EH (cell line): ENCODE measurements at places on chromosomes 1 and 21.

- no peak for DNase-seq
These were observed 55.5 kb upstream of the ESRRG start for GRCh38 chr1:216778737-216779136.

- DNase-seq, result peak; percentile 83
These were observed 391.6 kb upstream of the VAMP3 start for GRCh38 chr1:7379441-7379971.

- no peak for DNase-seq
These were observed 44.1 kb upstream of the C1orf105 start for GRCh38 chr1:172376431-172376830.

DNA sequence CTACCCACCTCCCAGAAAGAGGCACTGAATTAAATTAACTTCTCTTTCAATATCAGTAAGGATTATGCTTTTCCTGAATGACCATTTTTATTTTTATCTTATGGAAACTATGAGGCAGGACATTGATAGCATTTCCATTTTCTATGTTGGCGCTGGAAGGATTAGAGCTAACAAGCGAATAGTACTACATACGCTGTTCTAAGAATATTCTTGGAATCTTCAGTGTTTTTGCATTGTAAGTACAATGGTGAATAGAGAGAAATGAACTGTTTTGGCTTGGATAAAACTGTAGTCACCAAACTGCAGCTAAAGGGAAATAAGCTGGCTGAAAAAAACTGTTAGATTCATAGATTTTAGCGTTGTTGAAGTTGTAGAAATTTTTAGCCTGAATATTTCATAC lies 779.0 kb upstream of the ADGRL4 start:
- DNase-seq, result no peak

DNA sequence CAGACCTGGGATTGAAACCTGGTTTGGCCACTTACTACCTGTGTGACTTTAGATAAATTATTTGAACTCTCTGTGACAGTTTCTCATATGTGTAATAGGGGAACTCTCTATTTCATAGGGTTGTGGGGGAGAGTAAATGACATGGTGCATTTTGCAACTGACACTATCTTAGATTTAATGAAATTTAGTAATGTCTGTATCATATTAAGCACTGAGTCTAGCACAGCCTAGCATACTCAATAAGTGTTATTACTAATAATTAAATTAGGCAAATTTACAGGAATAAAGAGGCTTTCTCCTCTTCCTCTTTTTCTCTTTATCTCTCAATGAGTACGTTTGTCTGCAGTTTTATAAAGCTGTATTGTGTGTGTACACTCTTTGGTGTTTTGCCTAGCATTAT lies 80.2 kb upstream of the MACF1 start:
- DNase-seq, result no peak

DNA sequence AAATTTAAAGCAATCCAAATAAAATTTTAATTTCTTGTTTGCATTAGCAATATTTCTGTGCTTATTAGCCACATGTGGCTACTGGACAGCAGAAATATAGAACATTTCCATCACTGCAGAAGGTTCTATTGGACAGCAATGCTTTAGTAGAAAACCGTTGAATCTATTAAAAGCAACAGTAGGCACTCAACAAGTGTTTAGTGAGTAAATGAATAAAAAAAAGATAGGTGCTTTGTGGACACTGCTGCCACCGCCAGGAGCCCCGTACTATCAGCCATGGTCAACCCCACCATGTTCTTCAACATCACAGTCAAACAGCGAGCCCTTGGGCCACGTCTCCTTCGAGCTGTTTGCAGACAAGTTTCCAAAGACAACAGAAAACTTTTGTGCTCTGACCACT lies 74.5 kb upstream of the MUTYH start:
- DNase-seq, result no peak
